NCI-H748 treated with DMSO at 0.1 percent for 48 hours (cell line): ENCODE measurements at places on chromosomes 7 and 10.

DNA sequence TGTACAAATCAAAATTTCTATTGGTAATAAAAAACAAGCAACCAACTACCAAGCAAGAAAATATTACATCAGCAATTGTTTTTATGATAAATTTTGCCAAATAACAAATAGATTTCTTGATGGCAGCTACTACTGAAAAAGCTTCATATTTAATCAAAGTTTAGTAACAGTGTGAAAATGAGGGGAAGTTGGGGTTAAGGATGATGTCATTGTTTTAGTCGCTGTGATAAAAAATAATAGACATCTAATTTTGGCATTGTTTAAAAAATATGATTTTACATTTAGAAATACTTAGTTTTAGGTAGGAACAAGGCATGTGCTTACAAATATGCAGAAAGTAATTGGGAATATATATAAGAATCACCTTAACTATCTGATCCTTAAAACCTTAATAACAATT is 145.9 kb downstream of the CNTNAP2 start:
- no peak for DNase-seq

DNA sequence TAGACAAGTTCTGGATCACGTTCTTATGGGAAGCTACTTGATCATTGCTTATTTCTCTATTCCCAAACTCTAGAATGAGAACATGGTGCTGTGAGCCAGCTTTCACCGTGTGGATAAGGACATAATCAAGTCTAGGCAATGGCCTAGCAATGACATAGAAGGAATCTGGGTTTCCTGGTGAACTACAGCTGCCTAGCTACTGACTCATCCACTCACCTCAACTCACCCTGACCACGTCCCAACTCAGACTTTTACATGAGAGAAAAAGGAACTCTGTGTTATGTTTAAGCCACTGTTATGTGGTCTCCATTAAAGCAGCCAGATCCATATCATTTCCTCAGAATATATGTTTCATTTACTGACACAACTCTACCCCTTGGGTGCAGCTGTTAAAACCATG is 18.8 kb upstream of the MET start:
- no peak for DNase-seq

DNA sequence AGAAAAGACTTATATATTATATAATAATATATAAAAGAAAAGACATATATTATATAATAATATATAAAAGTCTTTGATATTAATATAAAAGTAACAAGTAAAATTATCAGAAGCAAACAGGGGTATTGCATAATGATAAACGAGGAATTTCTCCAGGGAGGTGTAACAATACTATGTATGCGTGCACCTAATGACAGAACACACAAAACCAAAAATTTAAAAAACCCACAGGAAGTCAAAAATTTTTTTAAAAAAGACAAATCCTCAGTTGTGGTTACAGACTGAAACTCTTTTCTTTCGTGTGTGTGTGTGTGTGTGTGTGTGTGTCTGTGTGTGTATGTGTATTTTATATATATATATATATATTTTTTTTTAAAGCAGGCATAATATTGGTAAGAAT is 279.2 kb upstream of the DPP6 start:
- no peak for DNase-seq

DNA sequence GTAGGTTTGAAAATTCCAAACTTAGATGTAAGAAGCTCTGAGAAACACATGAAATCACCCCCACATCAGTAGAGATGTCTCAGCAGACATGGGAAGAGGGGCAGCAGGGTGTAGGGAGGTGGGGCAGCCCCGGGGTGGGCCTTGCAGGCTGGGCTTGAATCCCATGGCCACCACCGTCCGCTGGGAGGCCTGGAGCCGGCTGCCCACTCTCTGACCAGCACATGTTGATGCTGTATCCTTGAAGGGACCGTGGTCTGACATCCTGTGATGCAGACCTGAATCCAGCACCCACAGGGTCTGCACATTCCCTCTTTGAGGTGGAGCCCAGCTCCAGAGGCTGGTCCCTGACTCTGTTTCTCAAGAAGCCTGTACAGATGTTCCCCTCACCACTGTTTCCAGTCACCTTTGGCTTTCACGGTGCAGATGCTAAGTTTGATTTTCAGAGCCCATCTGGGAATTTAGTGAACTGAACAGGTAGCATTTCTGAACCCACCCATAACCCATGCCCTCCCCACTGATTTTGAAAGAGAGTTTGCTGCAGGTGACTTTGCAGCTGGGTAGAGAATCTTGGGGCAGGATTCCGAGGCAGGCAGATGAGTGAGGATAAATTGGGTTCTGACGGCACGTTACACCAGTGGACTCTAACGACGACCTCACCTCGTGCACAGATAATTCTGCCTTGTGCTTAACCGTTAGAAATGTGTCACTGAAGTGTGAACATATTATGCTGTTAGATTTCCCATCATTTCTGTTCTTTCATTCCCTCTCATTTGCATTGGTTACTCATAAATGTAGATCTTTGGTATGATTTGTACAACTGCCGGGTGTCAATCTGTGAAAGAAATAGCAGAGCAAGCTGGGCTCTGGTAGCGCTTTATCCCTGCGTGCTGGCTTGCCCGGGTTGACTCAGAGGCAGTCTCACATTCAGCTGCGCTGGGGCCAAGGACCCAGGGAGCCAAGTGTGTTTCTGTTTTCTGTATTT is 45.7 kb downstream of the IKZF1 start:
- no peak for DNase-seq

DNA sequence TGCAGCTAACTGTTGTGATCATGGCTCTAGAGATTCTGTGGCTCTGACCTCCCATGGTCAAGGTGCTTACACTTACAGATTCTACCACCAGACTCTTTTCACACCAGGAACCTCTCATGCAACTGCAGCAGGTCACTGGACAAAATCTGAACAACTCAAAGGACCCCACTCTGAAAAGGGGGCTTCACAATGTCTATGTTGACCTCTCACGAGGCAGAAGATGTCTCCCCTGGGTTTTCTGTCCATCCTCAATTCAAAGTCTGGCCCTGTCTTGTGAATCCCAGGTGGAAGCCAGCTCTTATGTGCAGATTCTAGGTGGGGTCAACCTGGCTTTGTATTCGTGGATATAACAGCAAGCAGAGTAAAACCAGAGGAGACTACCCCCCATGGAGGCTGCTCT is 118.6 kb upstream of the ZNF479 start:
- DNase-seq: no peak

DNA sequence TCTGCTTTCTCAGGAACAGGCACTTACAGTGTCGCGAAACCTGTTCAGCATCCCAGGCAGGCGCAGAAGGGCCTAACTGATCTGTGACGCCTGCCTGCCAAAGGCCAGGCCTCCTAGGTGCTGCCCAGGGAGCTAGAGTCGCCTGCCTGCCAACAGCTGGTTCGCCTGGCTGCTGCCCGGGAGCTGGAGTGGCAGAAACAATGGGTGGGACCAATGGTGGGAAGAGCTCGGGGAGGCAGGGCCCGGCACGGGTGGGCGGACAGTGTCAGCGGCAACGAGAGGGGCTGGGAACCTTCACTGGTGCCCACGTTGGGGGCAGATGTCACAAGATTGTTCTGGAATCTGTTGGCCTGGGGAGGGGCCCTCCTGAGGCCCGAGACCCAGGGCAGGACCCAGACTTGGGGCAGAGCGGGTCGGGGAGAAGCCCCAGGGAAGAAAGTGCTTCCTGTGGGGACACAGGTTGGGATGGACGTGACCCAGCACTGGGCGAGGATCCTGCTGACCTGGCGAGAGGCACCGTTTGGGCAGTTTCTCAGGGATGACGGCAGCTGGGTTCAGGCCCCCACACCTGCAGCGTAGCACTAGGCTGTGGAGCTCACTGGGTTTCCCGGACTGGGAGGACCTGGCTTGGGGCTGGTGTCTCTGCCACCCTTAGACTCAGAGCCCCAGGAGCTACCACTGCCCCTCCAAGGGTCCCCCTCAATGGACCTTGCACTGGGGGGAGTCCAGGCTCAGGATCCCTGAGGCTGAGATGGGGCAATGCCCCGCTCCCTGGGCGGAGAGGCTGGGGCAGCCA is 181.8 kb downstream of the ELFN1 start:
- no peak for DNase-seq

GRCh38 chr10:11440250-11441150 is 170.9 kb downstream of the USP6NL start:
- DNase-seq: no peak

GRCh38 chr7:22672846-22673680 is 53.9 kb upstream of the IL6 start:
- DNase-seq: no peak
